Large intestine (tissue), 12 donors: ENCODE measurements at places on chromosomes 16 and 17. TPM values are rescaled to one million over a fixed set of nuclear protein-coding genes. Genes with fewer than 3 reads are reported as not detected.
A peak's percentile ranks its signal among the peaks of the same experiment; 100 is the strongest.

The LRRC37B gene
- polyA plus RNA-seq: 29.0 TPM

DNA sequence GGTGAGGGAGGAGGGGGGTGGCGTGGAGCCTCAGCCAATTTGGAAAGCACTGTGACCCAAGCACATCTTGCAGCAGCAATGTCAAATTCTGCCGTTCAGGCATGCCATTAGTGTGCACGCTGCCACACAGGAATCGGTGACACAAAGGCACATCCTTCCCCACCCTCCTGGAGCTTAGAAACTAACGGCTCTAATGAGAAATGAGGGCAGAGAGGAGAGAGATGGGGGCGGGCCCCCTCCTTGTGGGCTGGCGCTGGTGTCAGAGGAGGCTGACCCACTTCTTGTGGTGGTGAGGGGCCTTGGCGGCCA, 94.8 kb downstream of the RTN4RL1 start:
- no peak for DNase-seq

- no peak for DNase-seq
These were observed 1.5 kb downstream of the PPM1E start for GRCh38 chr17:58757162-58757613.

The KRT25 gene
- polyA plus RNA-seq: 0.75 TPM

GRCh38 chr17:17088541-17089525, 46.6 kb downstream of the MPRIP start:
- no peak for DNase-seq

The NHLRC4 gene
- polyA plus RNA-seq: 2.0 TPM

GRCh38 chr17:65177901-65178300, 40.7 kb downstream of the RGS9 start:
- DNase-seq: no peak

- DNase-seq: no peak
These were observed 1.0 kb downstream of the MYLK3 start for GRCh38 chr16:46746821-46747776.

- no peak for DNase-seq
These were observed 15.4 kb downstream of the KCNJ2 start for GRCh38 chr17:70184770-70185169.

The ATP2A1 gene
- polyA plus RNA-seq: 4.1 TPM

The TNFRSF13B gene
- polyA plus RNA-seq: 0.07 TPM

- DNase-seq: peak; percentile 47
These were observed at the start of gene DOC2B for GRCh38 chr17:181245-182049. DOC2B (minus strand) TSS chr17:181650; CDS start chr17:181479, 171 bp downstream.

- no peak for DNase-seq
These were observed 31.8 kb downstream of the MED13 start for GRCh38 chr17:62033317-62033716.

DNA sequence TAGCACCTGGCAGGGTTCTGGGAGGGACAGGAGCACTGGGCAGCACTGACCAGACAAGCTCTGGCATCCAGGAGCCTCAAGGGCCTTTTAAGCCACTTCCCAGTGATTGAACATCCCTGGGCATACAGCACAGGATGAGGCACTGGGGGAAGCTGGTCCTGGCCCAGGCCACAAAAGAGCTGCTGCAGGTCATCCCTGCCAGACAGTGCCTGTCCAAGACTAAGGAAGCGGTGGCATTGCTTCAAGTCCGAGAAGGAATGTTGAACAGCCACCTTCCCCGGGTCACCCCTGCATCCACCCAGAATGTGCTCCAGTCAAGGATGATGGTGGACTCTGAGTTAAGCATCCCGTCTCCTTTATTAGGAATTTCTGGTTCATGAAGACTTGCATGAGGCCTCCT, 1.2 kb upstream of the OSBPL7 start:
- no peak for DNase-seq

The DBNDD1 gene
- polyA plus RNA-seq: 9.5 TPM

- no peak for DNase-seq
These were observed 113.8 kb downstream of the MSI2 start for GRCh38 chr17:57370037-57370581.

The TBC1D28 gene
- polyA plus RNA-seq: not detected

DNA sequence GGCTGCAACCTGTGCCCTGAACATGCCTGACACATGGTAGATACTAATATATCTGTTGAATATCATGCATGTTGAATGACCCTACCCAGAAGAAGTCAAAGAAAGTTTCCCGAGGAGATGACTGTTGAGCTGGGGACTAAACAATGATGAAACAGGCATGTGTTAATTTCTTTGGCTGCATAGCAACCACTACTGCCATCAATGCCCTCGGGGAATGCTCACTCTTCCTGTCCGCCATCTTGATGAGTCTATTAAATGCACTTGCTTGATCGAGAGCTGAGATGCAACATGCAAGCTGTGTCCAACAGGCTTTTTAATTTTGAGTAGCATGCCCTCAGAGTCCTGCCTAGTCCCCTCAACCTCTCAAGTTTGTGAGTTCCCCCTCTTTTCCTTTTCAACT, 31.3 kb downstream of the GRIN2A start:
- DNase-seq: no peak

DNA sequence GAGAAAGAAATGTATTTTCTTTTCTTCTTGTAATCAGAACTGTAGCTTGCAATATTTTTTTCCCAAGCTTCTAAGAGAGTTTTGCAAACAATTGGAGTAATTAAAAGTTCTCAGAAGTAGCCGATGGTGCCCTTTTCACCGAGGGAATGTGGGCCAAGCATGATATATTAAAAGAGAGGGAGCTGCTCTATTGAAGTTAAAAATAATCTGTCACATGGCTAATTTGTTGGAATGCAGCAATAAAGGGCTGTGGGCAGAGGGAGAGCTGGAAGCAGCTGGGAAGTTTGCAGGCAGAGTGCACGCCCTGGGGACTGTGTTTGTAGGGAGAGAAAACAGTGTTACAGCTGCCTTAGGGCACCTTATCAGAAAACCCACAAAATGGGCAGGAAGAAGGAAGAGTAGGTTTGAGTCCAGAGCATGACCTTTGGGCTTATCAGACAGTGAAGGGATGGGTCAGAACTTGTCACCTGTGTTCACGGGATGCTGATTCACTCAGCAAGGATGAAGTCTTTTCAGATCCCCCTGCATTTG, 18.5 kb upstream of the TERF2 start:
- peak; percentile 66 for DNase-seq

DNA sequence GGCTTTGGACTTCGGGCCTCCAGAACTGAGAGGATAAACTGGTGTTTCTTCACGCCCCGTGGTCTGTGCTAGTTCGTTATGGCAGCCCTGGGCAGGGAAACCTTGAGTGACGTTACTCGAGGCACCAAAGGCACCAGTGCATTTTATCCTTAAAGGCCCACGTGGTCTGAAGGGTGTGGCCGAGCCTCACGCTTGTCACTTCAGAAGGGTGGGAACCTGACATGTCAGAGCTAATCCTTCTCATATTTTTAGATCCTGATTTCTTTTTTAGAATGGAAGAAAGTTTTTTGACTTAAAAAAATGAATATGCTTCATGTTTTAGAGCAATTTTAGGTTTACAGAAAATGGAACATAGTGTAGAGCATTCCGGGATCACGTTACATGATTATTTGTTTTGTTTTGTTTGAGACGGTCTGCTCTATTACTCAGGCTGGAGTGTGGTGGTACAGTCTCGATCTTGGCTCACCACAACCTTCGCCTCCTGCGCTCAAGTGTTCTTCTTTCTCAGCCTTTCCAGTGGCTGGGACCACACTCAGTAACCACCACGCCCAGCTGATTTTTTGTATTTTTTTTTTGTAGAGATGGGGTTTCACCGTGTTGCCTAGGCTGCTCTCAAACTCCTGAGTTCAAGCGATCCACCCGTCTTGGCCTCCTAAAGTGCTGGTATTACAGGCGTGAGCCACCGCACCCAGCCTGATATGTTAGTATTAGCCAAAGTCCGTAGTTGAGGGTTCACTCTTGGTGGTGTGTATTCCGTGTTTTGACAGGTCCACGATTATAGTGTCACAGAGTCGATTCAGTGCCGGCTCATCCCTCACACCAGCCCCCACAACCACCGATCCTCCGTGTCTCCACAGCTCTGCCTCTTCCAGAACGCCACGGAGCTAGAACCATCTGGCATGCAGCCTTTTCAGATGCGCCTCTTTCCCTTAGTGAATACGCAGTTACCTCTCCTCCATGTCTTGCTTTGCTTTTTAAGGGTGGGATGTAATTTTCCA, 47.9 kb downstream of the RAB11FIP3 start:
- DNase-seq: no peak

The MMP28 gene
- 7.5 TPM for polyA plus RNA-seq

- no peak for DNase-seq
These were observed 3.7 kb downstream of the ELOB start for GRCh38 chr16:2773188-2773968.

GRCh38 chr16:53884748-53885147, 180.8 kb downstream of the FTO start:
- DNase-seq: no peak

DNA sequence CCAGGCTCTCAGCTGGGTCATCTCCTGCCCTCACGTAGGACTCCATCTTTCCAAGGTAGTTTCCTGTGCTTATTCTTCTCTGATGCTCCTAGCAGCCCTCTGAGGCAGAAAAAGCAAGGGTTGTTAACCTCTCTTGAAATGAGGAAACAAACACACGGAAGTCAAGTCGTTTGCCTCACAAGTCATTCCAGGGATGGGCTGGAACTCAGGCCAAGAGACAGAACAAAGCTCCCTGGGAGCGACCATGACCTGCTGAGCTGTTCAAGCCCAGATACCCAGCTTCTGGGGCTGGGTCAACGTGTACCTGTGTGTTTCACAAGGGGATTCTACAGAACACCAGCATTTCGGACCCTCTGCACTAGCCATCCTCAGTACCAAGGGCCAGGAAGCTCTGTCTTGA, 28.1 kb downstream of the SRL start:
- peak; percentile 62 for DNase-seq

GRCh38 chr17:65364438-65364837, 197.0 kb downstream of the AXIN2 start:
- DNase-seq: no peak

The TP53TG3F gene
- polyA plus RNA-seq: not detected

- no peak for DNase-seq
These were observed 82.6 kb downstream of the HIC1 start for GRCh38 chr17:2137342-2138098.

The SULT1A2 gene
- polyA plus RNA-seq: 5.7 TPM

- DNase-seq: peak; percentile 62
These were observed 41.1 kb upstream of the KLHDC4 start for GRCh38 chr16:87806641-87807546.

DNA sequence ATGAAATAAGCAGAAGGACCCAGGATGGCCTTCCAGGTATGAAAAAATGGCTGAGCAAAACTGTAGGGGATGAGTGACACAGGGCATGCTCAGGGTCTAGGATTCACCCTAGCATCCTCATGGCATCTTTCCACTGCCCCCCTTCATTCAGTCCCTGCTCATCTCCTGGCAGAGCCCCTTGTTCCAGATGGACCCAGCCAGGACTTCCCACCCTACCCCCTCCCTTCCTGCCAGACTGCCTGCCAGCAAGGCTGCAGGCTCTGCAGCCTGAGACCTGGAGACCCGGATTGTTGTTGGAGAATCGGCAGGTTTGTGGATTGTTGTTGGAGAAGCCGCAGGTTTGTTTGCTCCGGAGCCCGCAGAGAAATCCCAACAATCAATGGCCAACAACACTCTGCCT, 6.6 kb downstream of the SEZ6 start:
- DNase-seq: no peak

- no peak for DNase-seq
These were observed 12.8 kb downstream of the LRRC36 start for GRCh38 chr16:67339453-67339852.

- DNase-seq: peak; percentile 84
These were observed 3.4 kb downstream of the MYO18A start for GRCh38 chr17:29176558-29177351.

DNA sequence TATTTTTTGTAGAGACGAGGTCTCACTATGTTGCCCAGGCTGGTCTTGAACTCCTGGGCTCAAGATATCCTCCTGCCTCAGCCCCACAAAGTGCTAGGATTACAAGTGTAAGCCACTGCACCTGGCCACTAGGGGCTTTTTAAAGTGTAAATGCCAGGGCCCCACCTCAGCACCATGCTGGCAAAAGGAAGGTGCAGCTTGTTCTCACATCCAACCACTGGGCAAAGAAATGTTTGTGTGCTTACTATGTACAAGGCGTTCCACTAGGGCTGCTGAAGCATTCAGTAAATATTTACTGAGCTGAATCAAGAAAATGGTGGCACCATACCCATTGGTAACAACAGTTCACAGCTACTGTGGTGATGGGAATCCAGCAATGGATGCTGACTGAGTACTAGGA, 22.6 kb downstream of the COG1 start:
- DNase-seq: no peak

DNA sequence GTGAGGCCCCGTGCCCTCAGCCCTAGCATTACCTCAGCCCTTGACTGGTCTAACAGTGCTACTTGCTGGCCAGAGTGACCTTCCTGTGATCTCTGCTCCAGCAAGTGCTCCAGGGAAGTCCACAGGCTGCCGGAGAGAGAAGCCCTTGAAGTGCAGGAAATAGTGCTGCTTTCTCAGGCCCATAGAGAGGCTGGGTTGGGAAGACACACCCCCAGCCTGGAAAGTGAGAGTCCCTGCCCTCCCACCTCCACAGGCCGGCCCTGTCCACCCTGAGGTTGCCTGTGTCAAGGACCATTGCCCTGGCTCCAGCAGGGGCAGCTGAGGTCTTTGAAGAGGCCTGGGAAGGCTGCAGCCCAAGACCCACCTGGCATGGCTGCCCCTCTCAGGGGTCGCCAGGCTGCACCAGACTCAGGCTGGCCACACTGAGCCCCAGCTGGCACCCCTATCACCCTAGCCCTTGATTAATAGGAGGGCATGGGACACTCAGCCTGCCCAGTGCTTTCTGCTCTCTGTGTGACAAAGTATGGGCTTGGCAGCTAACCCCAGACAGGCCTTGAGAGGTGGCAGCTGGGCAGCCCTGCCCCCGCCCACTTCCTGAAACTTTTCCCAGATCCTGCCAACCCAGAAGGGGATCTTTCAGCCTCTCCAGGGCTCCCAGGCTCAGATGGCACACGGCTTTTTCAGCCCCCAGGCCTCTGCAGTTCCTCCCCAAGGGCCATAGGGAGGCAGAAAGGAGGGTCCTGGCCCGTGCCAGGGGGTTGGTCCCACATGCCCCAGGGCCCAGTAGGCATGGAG, 21.7 kb downstream of the ATP6V0D1 start:
- DNase-seq: no peak

The SMTNL2 gene
- 10.1 TPM for polyA plus RNA-seq

- DNase-seq: no peak
These were observed 176.3 kb upstream of the TNRC6C start for GRCh38 chr17:77782201-77782600.

The NOXO1 gene
- polyA plus RNA-seq: 2.8 TPM

DNA sequence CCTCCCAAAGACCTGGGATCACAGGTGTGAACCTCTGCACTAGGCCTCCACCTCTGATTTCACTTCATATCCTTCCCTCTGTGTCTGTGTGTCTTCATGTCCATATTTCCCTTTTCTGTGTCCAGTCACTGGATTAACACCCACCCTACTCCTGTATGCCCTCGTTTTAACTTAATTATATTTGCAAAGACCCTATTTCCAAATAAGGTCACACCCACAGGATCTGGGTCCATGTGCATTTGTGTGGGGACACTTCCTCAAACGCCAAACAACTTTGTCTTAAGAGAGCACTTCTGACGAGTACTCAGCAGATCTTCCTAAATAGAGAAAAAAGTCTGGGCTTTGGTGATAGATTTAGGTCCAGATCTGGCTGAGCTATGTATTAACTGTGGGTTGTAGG, 56.3 kb downstream of the MPHOSPH6 start:
- no peak for DNase-seq

GRCh38 chr16:56625140-56625942, at the start of gene MT1E:
MT1E (plus strand) TSS chr16:56625781; CDS start chr16:56625852, 71 bp downstream.
- DNase-seq: peak; percentile 84
